Activated T-cell treated with anti-CD3 and anti-CD28 coated beads, Interleukin-2, amount 50 U/mL, for 4 hours (primary cell): ENCODE measurements at places on chromosomes 7 and 10. TPM values are rescaled to one million over a fixed set of nuclear protein-coding genes. Genes with fewer than 3 reads are reported as not detected.

DNA sequence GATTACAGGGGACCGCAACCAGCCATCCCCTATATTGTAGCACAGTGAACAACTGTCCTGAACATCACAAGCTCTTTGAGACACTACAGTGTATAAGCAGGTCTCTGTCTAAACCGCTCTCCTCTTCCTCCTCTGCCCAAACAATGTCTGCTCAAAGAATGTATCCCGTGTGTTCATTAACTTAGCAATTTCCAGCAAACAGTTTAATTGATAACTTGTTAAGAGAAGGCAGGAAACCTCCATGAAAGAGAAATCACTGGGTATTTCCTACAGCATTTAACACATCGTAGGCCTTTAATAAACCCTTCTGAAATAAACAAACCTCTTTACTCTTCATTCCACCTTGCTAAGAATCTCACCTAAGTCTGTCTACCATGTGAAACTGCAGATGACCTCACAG is 1.5 kb downstream of the PMS2 start:
- no peak for DNase-seq

GRCh38 chr7:15389073-15389472 is 172.7 kb downstream of the AGMO start:
- DNase-seq, result no peak

Gene FAM237B
- not detected for total RNA-seq

- no peak for DNase-seq
Measured at GRCh38 chr7:115618676-115619075, 411.9 kb downstream of the TFEC start.

GRCh38 chr10:682931-683447 is 6.5 kb downstream of the DIP2C start:
- DNase-seq, result no peak

DNA sequence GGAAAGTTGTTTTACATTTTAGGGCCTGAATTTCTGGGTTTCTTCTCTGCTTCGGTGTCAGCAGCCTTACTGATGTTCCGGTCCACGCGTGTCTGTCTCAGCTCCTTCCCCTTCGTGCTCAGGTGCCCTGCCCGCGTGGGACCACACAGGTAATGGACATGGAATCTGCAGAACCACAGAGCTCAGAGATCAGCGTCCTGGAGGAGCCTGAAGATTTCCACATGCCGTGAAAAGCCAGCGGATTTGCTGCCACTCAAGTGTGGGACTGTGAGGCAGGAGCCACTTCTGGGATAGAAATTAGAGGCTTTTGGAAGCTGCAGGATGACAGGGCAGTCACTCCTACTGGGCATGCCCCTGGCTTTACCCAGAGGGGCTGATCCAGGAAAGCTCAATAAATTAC is 666.1 kb upstream of the FOXK1 start:
- no peak for DNase-seq
